ENCODE measurements at places on chromosomes 12 and 14.

GRCh38 chr12:48938805-48939204 is 13.5 kb upstream of the FKBP11 start:
- DNase-seq = no peak

GRCh38 chr12:7972734-7973456 is 36.9 kb upstream of the SLC2A3 start:
- no peak for DNase-seq

DNA sequence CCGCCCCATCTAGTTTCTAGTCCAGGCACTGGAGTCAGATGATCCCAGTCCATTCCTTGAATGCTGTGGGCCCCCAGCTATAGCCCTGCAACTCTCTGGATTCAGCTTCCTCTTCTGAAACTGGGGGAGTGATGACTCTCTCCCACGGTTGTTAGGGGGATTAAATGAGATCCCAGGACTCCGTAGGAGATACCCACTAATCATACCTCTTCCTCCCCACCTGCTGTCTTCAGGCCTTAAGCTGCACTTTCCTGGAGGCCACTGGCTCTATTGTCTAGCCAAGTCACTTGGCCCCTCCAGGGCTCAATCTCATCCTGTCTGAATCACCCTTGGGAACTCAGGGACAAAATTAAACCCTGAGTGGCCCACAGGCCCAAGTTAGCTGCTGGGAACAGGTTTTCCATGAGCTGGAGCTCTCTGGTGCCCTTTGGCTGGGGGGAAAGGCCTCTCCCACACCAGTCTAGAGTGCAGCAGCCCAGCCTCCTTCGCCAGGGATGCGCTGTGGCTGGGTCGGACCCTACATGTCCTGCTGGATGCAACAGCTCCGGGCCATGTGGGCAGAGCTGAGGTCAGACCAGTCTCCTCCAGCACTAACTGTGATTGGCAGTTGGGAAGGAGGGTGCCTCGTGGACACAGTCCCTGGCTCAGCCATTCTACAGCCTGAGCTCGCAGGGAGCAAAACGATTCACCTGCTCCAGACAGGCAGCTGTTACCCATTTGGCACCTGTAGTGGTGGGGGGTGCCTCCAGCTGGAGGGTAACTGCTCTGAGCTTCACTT is 6.0 kb upstream of the ASB2 start:
- DNase-seq = no peak

DNA sequence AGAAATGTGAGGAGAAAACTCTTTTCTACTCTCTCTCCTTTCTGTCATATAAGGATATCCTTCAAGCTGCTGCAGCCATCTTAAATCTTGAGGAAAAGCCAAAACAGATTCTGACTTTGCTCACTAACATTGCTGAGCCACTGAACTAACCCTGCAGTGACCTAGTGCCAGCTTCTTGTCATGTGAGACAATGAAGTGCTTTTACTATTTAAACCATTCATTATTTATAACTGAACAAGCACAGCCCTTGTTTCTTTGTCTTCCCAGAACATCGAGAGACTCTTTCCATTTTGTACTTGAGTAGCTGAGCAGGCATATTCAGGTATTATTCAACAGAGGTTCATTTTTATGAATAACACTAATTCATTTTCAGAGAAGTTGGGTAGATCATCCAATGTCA is 455.0 kb upstream of the TMPO start:
- no peak for DNase-seq

DNA sequence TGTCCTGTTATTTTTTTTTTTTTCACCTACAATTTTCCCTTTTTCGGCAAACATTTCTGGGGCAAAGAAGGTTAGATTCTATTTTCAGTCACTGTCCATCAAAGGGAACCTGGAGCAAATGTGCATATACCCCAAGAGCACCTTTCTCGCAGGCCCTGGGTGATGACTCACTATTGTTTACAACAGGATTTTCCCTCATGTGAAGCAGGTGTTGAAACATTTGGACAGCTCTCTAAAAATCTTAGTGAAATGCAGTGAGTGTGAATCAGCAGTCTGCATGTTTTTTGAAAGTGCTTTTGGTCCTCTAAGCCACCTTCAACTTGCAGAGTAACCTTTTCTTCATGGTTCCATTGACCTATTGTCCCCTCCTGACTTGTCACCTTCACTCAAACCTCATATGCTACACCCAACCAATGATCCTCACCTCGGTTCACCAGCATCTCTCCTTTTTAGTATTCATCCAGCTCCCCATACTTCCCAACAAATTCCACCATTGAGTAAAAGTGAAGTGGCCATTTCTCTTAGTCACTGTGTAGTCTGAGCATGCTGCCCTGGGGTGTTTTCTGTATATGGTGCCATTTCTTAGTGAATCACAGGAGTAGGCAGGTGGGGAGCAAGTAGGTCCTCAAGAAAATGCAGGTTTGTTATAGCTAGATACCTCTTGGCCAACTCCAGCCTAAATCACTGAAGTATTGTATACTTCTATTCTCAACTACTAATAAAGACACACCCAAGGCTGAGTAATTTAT is 260.2 kb downstream of the BMP4 start:
- DNase-seq = no peak

- no peak for DNase-seq
Observed at GRCh38 chr14:94888121-94888520, 118.2 kb upstream of the GSC start.

DNA sequence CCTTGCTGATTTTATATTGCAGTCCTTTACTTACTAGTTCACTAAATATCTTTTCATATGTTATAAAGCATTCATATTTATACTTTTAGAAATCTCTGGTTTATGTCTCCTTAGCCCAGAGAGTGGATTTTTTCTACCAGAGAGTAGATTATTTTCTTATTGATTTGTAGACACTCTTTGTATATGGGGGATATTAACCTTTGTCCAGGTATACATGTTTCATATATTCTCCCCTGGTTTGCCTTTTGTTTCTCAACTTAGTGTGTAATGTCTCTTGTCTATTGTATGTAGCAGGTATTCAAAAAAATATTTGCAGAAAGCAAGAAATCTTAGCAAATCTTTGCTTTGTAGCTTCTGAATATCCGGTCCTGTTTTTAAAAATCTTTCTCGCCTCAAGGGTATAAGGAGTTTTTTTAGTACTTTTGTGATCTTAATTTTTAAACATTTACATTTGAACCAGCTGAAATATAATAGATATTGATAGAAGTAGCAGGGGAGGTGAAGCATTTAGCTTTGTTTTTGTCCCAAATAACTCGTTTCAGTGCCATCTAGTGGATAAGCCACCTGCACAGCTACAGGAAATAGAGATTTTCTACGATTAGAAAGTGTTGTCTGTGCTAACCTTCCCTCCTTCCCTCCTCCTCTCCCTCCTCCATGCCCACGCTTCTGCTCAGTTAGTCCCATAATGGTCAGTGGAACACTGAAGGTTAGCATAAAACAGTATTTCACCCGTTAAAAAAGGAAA is 97.0 kb downstream of the PHETA1 start:
- no peak for DNase-seq

GRCh38 chr14:85336817-85337216 is 193.1 kb upstream of the FLRT2 start:
- DNase-seq = no peak

- DNase-seq = no peak
Observed at GRCh38 chr12:20469756-20470155, 101.4 kb downstream of the PDE3A start.

DNA sequence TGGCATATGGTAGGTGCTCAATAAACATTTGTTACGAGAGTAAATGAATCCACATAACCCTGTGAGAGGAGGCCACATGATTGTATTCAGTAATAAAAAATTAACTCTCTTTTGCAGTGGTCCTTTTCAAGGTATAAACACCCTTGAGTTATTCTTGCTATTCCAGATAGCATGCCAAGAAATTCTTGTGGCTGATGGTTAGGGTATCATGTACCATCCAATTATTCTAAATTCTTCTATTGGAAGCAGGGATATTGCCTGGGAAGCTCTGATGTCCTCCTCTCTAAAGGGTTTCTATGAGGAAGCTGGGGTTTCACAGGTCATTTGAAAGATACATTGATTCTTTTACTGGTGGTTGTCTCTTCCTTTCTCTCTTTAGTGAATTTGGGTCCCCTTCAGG is 10.1 kb downstream of the AKAP6 start:
- no peak for DNase-seq

DNA sequence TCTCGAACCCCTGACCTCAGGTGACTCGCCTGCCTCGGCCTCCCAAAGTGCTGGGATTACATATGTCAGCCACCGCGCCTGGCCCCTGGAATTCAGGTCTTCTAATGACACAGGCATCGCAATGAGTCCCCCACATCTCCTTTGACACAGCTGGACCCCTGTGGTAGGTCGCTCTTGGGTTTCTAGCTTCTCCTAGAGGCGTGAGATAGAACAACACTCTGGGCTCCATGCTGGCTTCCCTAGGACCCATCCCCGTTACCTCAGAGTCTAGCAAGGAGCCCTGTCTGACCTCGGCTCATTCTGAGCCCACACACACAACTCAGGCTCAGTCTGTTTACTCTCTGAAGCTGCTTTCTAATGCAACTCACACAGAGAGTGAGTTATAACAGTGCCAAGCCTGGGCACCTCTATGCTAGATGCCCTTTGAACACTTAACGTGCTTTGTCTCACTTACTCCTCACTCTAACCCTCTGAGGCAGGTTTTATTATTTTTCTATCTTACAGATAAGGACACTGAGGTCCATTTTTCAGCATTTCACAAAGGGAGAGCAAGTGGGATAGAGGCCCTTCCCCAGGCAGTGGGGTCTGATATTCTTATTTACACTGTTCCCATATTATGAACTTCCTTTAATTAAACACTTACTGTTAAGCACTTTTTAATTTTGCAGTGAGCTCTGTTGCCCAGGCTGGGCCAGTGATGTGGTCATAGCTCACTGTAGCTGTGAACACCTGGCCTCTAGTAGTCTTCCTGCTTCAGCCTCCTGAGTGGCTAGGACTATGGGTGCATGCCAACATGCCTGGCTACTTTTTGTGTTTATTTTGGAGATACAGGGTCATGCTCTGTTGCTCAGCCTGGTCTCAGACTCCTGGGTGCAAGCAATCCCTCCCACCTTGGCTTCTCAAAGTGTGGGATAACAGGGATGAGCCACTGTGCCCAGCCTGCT is 40.6 kb upstream of the RBM19 start:
- no peak for DNase-seq

DNA sequence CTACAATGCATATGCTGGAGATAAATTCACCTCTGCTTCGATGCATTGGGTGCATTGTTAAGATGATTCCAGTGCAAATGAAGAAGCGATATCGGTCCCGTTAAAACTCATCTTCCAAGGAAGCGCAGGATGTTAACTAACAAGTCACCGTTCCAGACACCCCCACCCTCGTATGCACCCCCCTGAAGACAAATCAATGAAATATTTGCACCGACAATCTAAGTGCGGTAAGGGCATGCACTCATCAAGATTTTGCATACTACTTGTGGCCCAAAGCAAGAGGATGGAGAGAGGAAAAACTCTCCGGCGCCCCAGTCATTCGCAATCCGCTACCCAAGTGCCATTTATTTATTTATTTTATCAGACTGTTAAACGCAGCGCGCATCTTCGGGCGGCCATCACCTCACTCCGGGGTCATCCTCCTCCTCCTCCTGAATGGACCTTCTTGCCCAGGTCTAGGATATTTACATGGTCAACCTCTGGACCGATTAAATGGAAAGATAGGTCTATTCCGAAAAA is 1.2 kb downstream of the NOVA1 start:
- no peak for DNase-seq

- no peak for DNase-seq
Observed at GRCh38 chr12:124884587-124885438, 21.1 kb upstream of the SCARB1 start.

DNA sequence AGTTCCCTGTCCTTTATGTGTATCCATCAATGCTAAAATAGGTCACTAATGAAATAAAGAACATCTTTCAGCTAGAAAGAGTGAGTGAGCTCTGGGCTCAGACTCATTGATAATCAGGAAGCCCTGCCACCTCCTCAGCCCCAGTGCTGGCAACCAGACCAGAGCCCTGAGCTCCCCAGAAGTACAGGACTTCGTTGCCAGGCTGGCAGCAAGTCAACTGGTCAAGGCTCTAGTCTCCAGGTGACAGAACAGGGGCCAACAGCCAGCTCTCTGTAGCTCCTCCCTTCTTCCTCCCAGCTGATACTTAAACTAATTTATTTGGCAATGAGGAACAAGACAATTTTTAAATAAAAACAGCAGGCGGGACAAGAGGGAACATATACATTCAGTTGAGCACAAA is 145.3 kb downstream of the EGLN3 start:
- DNase-seq = no peak

- no peak for DNase-seq
Observed at GRCh38 chr12:7694556-7695236, 879 bp downstream of the GDF3 start.

GRCh38 chr12:26120561-26121274 is 4.1 kb downstream of the BHLHE41 start:
- DNase-seq = no peak

- DNase-seq = no peak
Observed at GRCh38 chr12:92257261-92257660, 111.6 kb upstream of the BTG1 start.
